ENCODE measurements at places on chromosomes 11 and 22.
A peak's percentile ranks its signal among the peaks of the same experiment; 100 is the strongest.

DNA sequence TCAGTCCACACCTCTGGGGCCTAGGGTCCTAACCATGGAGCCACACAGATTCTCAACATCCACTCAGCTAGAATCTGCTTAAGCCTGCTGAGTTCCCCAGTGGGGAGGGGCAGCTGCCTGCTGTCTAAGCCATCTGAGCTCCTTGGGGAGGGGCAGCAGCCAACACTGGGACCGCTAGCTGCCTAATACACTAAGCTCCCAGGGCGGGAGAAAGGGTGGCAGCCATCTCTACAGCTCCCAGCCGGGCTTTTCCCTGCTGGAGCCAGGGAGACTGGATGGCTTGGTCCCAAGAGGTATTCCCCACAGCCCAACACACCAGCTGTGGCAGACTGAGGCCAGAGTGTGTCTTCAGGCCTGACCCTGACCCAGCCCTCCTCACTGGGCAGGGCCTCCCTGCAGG is 217.3 kb upstream of the TMEM45B start:
- DNase-seq, result no peak

DNA sequence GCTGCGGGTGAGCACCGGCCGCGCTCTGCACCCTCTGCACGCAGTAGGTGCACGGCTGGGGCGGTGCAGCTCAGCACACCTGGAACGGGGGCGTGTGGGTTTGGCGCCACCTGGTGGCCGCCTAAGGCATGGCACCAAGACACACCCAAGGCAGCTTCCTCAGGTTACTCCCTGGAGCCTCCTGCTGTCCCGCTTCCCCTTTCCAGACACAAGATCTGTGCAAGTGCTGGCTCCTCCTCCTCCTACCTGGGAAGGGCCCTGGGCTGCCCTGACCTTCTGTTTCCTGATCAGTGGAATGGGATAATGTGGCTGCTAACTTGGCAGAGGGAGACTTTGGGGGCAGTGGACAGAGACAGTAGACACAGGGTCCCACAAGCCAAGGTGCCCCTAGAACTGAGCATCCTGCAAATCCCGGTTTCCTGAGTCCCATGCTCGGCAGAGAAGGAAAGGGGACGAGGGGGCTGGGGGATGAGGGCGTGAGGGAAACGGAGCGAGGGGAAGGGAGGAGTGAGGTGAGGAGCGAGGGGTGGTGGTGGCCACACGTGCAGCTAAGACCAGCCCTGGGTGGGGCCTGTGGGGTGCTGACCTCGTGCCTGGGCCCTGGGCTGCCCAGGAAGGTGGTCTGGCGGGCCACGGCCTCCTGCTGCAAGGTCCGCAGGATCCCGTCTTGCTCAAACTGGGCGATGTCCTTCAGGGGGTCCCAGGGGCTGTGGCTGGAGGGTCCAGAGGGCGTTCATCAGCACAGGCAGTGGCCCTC is 34.8 kb upstream of the CARS1 start:
- peak; percentile 31 for DNase-seq

GRCh38 chr22:38823637-38824036 is 20.2 kb downstream of the NPTXR start:
- no peak for DNase-seq

DNA sequence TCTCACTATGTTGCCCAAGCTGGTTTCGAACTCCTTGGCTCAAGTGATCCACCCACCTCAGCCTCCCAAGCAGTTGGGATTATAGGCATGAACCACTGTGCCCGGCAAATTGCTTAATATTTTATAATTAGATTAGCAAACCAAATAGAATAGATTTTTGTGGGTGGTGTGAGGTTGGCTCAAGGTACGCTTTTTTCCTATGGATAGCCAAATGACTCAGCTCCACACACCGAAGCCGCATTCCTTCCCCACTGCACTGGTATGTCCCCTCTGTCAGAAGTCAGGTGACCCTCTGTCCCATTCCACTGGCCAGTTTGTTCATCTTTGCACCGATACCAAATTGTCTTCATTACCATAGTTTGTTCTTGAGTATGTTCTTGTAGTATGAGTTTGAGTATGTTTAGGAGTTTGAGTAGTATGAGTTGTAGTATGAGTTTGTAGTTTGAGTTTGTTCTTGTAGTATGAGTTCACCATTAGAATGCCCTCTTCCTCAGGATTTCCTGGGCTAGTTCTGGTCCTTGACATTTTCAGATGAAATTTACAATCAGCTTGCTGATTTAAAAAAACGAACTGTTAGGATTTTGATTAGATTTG is 19.4 kb downstream of the SUSD2 start:
- peak; percentile 56 for DNase-seq

- no peak for DNase-seq
Measured at GRCh38 chr11:10067629-10068300, 226.3 kb downstream of the SBF2 start.

DNA sequence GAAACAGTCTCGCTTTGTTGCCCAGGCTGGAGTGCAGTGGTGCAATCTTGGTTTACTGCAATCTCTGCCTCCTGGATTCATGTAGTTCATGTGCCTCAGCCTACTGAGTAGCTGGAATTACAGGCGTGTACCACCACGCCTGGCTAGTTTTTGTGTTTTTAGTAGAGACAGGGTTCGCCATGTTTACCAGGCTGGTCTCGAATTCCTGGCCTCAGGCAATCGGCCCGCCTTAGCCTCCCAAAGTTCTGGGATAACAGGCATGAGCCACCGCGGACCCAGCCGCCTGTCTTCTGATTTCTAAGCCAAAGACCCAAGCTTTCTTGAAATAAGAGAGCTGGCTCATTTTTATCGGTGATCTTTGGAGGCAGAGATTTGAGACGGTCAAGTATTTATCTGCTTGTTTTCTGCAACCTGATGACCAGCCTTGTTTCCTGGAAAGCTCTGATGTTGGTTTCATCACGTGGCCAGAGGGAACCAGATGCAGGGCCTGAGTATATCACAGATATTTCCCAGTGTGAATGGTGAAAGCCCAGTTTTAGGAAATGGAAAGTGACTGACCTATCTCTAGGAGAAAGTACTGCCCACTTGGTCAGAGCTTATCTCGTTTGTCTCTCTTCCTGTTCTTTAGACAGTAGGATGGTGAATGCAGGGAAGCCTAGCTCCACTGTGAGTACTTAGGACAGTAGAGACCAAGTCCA is 5.7 kb upstream of the SIDT2 start:
- no peak for DNase-seq

DNA sequence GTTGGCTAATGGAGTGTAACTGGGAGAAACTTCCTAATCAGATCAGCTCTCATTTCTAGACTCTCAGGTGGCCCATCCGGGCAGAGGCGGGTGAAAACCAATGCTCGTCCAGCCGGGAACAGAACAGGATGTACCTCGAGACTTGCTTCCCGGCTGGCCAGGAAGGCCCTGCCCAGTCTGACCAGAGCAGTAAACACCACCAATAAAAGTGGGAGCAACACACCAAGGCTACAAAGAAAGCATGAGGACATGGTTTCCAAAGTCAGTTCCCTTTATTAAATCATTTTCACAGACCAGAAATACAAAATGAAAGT is 940 bp upstream of the TNKS1BP1 start:
- no peak for DNase-seq

GRCh38 chr22:49784630-49784971 is 43.1 kb downstream of the BRD1 start:
- DNase-seq, result no peak

- no peak for DNase-seq
Measured at GRCh38 chr22:37529652-37530345, 10.6 kb upstream of the CARD10 start.

DNA sequence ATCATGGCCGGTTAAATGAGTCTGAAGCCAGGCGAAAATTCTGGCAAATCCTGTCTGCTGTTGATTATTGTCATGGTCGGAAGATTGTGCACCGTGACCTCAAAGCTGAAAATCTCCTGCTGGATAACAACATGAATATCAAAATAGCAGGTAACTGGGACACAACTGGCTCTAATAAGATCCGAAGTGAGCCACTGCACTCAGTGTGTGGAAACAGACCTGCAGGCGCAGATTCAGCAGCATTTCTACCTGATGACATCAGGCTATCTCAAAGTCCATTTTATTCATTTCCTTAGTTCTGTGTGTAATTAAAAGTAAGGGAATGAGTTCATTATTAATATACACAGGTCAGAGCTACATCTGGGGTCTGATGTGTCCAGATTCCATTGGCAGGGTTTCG is 78.2 kb downstream of the PPP2R1B start:
- DNase-seq, result no peak

DNA sequence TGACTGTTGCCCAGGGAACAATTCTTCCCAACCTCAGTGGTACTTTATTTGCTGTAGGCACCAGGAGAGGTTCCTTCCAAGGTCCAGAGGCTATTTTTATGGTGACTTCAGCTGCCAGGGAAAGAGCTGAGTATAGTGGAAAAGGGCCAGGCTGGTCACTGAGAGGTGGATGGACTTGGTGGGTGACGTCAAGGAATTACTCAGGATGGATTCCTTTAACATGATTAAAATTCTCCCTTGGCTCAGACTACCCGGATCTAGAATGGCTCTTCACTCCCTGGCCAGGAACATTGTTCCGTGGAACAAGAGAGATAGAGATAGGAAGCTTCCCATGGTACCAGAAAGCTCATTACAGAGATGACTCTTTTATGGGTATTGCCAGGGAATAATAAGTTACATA is 8.7 kb upstream of the CALCA start:
- DNase-seq, result no peak

DNA sequence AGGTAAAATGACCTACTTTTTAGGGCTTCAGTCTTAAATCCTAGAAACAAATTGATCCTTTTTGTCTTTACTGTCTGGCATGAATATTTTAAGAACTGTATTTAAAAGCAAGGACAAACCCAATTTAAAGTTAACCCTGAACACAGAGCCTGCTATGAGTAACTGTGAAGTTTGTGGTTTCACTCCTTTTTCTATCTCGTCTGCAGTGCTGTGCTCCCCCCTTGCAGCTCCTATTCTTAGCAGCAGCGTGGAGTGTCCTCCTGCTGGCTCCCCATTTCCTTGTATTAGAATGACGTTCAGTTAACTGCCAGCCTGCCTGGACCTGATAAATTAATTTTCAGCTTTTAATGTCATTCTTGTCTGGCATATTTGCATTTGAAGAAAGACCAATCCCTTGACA is 40.0 kb upstream of the LRRC4C start:
- peak; percentile 17 for DNase-seq

- DNase-seq, result no peak
Measured at GRCh38 chr22:41752011-41752970, 48.2 kb upstream of the CCDC134 start.

Measured in fibroblast of skin of abdomen (primary cell).